ENCODE measurements at places on chromosomes 1 and 21.

DNA sequence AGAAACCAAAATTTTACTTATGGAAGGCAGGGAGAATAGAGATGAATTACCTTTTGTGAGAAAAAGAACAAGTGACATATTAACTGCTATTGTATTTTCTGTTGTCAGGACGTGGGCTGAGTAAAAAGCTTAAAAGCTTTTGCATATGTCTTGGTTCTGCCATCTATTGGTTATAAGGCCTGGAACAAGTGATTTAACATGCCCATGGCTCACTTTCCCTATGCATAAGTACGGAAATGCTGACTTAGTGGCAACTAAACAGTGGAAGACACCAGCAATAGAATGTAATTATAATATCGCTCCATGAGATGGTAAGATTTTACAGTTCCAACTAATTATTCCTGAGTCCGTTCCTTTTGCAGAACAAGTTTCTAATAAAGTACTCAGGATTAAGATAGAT, 6.7 kb upstream of the CTSS start:
- DNase-seq = no peak

DNA sequence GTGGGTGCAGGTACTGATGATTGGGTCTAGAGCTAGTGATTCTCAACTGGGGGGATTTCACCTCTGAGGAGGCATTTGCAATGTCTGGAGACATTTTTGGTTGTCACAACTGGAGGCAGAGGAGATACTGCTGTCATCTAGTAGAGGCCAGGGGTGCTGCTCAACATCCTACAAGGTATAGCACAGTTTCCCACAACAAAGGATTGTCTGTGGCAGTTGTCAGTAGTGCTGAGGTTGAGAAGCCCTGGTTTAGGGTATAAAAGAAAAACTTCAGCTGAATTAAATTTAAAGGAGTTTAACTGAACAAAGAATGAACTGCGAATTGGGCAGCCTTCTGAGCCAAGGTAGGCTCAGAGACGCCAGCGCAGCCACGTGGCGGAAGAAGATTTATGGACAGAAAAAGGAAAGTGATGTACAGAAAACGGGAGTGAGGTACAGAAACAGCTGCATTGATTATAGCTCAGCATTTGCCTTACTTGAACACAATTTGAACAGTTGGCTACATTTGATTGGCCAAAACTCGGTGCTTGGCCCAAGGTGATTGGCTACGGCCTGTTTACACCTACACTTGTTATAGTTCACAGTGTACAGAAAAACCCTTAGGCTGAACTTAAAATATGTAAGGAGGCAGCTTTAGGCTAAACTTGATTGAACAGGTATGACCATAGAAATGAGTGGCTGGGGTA, 40.4 kb downstream of the MPZL1 start:
- DNase-seq = no peak

DNA sequence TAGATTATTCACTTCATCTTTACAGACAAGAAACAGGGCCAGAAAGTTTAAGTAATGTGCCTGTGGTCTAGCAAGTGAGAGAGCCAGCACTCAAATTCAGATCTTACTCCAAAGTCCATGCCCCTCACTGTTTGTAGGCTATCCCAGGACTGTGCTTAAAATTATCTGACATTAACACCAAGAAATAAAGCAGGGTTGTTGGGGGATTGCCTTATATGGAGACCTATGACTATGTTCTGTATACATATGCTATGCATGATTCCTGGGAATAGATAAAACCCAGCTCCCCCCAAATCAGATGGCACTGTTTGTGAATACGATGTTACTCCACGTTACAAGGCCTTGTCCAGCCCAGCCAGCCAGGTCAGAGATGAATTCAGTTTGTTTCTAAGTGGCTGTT, 131.6 kb upstream of the HOOK1 start:
- DNase-seq = no peak

DNA sequence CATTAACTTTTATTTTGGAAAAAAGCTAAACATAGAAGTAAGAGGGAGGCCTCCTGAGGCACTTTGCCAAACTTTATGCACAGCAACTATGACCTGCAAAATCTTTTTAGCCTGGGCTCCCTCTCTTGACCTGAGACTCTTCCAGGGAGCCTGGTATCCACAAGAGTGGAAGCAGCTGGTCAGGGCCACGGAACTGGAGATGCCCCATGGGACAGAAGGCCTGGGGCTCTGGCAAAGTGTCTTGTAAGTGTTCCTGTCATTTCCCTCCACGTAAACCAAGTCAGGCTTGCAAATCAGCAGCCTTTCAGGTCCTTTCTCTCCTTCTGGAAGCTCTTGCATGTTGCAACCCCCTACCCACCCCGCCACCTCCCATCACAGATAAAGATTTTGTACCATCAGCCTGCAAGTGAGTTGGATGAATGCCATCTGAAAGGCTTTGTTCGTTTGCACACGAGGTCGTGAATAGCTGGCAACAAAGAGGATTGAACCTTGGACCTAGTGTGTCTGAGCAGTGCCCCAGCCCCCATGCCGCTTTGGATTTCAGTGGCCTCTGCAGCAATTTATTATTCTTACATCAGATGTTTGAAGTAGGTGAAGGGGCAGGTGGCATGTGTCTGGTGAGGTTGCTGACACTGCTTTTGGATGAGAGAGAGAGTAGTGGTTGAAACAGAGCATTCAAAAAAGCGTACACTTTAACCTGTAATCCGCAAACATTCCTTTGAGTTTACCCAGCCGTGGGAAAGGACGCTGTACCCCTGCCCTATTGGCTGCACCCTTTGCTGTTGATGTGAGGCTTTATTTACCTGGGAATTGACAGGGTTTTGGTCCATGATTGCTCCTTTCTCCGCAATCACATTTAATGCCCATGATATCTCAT, 91.6 kb downstream of the GALNT2 start:
- no peak for DNase-seq

DNA sequence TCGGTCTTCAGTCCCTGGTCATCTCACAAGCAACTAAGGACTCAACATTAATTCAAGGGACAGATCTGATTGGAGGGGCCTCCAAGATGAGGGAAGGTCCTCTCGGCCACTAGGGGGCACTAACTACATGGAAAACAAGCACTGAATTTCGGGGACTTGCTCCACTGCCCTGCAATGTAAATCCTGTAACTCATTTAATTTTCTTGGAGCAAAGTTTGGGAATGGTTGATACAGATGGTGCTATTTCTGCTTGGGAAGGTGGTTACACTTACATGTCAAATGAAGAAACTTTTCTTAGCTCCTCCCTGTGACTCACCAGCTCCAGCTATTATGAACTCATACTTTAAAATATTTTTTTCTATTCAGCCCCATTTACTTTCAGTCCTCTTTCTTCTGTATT, 97.4 kb upstream of the KCNJ15 start:
- DNase-seq = peak; percentile 40

- DNase-seq = peak; percentile 85
Measured at GRCh38 chr1:150256554-150257341, 826 bp upstream of the CA14 start.

DNA sequence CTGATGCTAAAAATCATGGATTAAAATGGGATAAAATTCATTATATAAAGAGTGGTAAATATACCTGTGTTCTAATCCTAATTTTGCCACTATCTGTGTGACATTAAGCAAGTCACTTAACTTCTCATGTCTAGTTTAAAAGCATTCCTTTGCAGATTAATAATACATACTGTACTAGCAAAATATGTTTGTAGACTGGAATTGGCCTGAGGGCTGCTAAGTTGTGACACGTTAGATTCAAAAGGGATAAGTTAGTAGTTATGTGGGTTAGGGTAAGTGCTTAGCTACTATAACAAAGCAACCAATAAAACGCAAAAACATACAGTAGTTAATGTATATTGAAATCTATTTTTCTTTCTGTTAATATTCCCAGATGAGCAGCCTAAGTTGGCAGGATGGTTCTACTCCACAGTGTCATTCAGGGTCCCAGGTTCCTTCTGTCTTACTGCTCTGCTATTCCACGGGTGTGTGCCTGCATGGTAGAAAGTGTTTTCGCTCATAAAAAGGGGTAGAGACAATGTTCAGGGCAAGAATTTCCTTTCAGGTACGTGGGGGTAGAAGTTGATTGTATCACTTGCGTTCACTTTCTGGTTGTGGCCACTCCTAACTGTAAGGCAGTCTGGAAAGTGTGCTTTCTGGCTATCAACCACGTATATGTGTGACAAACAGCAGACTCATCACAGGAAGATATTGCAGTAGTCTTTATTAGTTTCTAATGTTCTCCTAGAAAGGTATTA, 239.8 kb downstream of the NFIA start:
- no peak for DNase-seq

- DNase-seq = no peak
Measured at GRCh38 chr1:21295002-21295401, 4.7 kb upstream of the ECE1 start.

- no peak for DNase-seq
Measured at GRCh38 chr21:30168086-30168485, 1.5 kb upstream of the CLDN17 start.

GRCh38 chr1:39091845-39092645, 65.9 kb downstream of the NDUFS5 start:
- peak; percentile 65 for DNase-seq

DNA sequence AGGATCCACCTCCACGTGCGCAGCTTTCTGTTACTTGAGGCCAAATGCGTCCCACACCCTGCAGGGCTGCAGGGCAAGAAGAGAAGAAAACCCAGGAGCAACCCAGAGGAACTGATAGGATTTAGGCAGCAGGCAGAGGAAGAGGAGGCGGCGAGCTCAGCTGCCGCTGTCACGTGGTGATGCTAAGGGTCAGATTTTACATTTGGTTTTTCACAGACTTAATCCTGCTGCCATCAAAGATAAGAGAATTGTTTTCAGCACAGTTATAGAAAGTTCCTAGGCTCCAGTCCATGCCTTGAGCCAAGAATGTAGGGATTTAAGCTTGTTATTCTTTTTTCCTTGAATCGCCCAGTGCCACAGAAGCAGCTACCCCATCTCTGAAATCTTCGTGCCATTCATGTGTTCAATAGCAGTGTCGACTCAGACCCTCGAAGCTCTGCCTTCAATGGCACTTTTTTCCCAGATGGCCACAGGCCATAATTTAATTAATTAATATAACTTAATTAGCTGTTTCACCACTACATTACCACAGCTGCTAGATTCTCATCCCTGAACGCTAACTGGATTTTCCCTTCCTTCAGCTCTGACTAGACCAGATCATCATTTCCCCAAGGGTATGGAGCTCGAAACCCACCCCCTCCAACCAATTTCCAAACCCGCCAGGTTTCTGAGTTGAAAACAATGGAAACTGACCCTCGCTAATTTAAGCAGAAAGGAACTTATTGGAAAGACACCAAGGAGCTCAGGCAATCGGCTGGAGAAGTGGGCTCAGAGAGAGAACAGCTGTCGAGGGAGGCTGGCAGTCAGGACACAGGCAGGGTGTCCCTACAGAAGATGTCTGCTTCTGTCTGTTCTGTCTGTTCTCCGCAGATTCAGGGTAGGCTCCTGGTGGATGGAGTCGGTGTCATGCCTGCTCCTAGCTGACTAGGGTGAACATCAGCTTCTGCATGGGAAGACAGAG, 36.2 kb downstream of the LDLRAP1 start:
- no peak for DNase-seq

DNA sequence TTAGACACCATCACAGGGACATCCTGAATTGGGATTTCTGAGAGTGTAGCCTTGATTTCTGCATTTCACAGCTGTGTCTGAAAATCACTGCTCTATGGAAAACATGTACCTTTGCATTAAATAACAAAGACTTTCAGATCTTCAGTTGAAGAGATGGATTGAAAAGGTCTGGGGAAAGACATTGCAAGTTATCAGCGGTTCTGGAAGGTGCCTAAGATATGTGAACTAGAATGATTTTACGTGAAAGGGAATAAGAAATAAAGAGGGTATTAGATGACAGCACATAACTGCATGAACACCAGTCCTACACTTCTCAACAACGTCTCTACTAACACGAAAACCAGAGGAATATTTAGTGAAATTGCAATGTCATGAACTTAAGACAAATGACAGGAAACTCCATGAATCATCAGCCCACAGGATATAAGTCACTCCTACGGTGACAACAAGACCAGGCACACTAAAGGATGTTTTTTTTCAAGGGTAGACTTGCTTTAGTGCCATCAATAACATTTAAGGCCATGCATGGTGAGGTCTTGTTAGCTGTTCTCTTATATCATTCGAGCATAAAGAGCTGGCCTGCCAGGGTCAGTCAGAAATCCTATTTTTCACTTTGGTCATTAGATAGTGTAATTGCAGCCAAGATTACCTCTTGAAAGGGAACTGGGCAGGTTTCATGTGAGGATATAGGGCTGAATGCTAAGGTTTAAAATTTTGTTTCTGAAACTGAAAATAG, 283.1 kb downstream of the GRIK1 start:
- DNase-seq = no peak

DNA sequence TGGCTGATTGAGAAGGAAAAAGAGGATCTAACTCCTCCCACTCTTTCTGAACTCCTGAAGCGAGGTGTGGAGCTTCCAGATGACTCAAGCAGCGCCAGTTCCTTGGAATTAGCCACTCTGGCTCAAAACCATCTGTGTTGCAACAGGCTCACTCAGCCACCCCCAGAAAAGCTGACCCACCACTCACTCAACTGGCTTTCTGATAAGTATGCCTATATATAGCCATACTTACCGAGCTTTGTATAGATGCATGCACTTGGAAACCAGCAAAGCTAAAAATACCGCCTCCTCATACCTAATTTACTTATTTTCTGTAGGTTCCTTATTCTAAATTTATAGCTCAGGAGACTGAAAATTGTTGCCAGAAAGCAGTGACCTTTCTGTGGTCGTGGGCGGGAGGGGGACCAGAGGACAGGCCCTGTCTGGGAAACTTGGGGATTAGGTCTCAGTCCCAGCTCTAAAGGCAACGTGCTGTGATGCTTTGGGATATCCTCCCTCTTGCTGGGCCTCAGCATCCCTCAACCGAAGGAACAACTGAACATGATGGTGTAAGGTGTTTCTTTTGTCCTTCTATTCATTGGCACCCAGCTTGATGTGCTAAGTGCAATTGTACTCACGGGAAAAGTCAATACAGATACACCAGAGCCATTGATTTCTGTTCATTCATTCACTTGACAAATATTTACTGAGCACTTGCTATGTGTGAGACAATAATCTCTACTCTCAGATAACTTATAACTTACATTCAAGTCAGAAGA, 65.7 kb downstream of the NENF start:
- peak; percentile 70 for DNase-seq

DNA sequence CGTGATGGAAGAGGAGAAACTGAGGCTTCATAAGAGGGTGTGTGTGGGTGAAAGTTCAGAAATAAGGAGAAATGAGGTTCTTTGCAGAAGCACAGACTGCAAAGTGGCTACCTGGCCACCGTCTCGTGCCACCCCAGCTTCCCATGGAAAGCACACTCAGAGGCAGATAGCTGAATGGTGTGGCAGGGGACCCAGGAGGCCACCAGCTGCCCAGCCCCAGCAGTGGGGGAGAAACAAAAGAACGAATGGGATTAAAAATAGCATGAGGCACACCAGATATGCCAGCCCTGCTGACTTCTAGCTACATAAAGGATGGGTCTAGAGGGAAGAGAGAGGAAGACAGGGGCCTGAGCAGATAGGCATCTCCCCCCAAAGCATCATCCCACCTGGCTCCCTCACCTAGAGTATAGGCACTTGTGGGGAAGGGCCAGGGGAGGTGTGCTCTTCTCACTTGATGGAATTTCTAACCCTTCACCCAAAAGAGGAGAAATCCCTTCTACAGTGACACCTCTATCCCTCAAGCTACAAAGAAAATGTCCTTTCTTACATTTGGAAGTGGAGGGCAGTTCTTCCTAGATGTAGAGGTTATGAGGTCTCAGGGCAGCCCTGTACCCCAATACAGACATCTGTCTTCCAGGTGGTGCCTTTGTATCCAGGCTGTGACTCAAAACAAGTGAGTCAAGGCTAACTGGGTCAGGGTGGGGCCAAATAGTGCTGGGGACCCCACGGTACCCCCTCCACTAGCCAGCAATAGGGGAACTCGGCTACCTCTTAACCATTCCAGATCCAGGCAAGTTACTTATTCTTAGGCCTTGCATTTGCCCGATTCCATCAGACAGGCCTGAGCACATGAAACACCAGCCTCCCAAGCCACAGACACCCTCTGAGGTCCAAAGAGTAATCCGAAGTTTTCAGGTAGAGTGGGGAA, 3.5 kb downstream of the HDGF start:
- DNase-seq = no peak
